Peyer's patch (tissue), 4 donors: ENCODE measurements at places on chromosomes 1 and 21. TPM values are rescaled to one million over a fixed set of nuclear protein-coding genes. Genes with fewer than 3 reads are reported as not detected.

The KLHDC7A gene
- total RNA-seq = 0.38 TPM

The IL12RB2 gene
- total RNA-seq = 3.3 TPM

The UBL4B gene
- total RNA-seq = not detected

The TSTD1 gene
- total RNA-seq = 152 TPM

The CACYBP gene
- total RNA-seq = 139 TPM

The ATF3 gene
- 10.0 TPM for total RNA-seq

The TSPAN2 gene
- 2.0 TPM for total RNA-seq

The NECTIN4 gene
- 1.8 TPM for total RNA-seq

The GBP5 gene
- 14.0 TPM for total RNA-seq

The HLX gene
- 7.9 TPM for total RNA-seq

The S100A3 gene
- total RNA-seq = not detected

The RUNX3 gene
- 6.3 TPM for total RNA-seq

The NR1I3 gene
- total RNA-seq = 3.2 TPM

The OR2T29 gene
- not detected for total RNA-seq

The S100A7 gene
- not detected for total RNA-seq

The KCNN3 gene
- total RNA-seq = 1.3 TPM

The COL18A1 gene
- 35.1 TPM for total RNA-seq
